ENCODE measurements at places on chromosomes 11 and 22.

- no peak for DNase-seq
Observed at GRCh38 chr22:46240907-46241306, 9.2 kb downstream of the CDPF1 start.

DNA sequence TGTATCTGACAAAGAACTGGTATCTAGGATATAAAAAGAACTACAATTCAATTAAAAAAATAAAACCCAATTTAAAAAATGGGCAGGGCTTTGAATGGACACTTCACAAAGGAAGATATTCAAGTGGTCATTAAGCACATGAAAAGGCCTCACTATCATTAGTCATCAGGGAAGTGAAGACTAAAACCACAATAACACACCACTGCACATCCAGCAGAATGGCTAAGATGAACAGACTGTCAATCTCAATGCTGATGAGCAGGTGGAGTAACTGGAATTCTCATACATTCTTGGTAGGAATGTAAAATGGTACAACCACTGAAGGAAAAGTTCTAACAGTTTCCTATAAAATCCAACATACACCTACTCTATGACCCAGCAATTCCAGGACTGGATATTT, 8.9 kb downstream of the HPS4 start:
- DNase-seq: no peak

DNA sequence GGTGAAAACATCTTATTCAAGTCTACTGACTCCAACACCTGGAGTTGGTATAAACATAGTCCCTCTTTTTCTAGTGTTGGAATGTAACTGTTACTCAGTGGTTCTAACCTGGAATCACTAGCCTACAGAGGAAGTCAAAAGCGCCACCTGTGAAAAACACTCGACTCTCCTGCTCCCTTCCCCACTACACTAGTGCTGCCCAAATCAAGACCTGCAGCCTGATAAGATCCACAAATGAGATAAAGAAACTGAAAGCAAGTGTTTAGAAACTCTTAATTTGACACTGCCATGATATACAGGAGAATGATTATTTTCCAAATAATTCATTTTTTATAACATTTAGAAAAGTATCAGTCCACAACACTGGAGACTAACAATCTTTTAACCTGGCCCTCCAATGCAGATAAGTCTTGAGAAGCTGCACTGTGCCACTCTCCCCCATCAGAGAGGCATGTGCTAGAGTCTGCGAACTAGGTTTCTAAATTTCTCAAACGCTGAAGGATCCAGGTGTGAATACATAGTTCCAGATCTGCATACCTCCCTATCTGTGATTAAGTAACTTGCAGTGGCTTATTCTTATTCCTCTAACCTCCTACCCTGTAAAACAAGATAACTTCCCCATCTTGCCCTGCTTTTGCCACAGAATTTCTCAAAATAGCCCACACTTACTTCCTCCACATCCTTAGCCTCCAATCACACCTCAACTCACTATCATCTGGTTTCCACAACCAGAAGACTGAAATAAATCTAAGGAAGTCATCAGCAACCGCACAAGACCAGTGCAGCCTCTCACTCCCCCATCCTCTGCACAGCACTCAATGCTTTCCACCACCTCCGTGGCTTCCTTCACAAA, 88.1 kb downstream of the RRAS2 start:
- no peak for DNase-seq

GRCh38 chr22:46462726-46463371, 74.6 kb downstream of the CELSR1 start:
- DNase-seq: no peak

- no peak for DNase-seq
Observed at GRCh38 chr11:41921746-41922390, 462.4 kb upstream of the LRRC4C start.

DNA sequence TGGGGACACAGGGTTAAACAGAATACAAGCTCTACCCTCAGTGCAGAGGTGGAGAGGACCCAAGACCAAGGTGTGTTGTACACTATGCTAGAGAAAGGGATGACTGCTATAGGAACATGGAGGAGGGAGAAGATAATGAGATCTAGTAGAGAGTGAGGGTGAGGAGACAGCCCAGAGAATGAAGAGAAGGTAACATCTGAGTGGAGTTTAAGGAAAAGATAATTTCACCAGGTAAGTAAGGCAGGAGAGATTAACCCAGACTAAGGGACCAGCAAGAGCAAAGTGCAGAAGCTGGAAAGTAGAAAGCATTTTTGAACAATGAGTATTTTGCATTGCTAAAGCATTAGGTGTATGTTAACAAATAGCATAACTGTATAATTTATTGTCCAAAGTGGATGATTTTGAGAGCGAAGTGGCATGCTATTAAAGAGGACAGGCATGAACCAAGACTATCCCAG, 128.8 kb downstream of the RASSF10 start:
- no peak for DNase-seq

DNA sequence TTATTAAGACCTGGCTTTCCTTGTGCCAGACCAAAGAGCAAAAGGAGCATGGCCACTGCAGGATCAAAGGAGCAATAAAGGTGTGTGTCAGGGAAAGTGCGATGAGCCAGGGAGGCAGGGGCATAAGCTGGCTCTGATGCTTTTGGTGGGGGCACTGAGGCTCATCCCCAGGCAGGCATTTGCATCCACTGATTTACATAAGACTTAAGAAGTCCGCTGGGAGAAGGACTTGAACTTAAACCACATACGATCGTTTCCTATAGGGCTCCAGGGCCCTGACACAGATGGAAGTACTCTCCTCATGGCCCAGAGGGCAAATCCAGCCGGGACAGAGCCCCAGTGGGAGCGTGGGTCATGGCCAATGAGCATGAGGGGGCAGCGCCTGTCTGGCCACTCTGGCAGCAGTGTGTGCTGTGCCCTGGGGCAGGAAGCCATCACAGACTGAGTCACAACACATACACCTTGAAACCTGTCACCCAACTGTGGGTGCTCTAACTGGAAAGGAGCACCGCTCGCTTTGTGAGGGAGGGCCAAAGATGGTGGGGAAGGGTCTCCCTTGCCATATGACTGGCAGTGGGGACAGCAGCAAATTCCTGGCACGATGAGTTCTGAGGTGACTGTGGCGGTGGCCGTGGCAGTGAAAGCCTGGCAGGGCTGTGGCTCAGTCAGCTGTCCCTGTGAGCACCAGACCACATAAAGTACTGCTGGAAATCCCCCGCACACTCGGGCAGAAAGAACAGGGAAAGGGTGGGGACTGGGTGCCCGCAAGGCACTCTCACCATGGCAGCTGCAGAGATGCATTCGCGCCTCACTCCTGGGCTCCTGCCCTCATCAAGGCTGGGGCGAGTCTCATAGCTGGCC, 79.4 kb upstream of the LMO1 start:
- DNase-seq: peak; percentile 14

- DNase-seq: no peak
Observed at GRCh38 chr11:87779276-87780067, 395.8 kb downstream of the RAB38 start.

GRCh38 chr22:24430431-24431308, 3.3 kb downstream of the ADORA2A start:
- DNase-seq: no peak

- no peak for DNase-seq
Observed at GRCh38 chr11:130839981-130840666, 76.2 kb downstream of the SNX19 start.

GRCh38 chr11:124745835-124746620, 6.0 kb downstream of the VSIG2 start:
- no peak for DNase-seq
